H9 (cell line): ENCODE measurements at places on chromosomes 3 and 15. TPM values are rescaled to one million over a fixed set of nuclear protein-coding genes. Genes with fewer than 3 reads are reported as not detected.

The GPR156 gene
- total RNA-seq, result 1.4 and 1.8 TPM in 2 replicates

The FBXO40 gene
- total RNA-seq, result 0.04 and 0.15 TPM in 2 replicates

The TMEM212 gene
- total RNA-seq, result not detected in 2 replicates

The DMXL2 gene
- total RNA-seq, result 13.1 and 13.9 TPM in 2 replicates

DNA sequence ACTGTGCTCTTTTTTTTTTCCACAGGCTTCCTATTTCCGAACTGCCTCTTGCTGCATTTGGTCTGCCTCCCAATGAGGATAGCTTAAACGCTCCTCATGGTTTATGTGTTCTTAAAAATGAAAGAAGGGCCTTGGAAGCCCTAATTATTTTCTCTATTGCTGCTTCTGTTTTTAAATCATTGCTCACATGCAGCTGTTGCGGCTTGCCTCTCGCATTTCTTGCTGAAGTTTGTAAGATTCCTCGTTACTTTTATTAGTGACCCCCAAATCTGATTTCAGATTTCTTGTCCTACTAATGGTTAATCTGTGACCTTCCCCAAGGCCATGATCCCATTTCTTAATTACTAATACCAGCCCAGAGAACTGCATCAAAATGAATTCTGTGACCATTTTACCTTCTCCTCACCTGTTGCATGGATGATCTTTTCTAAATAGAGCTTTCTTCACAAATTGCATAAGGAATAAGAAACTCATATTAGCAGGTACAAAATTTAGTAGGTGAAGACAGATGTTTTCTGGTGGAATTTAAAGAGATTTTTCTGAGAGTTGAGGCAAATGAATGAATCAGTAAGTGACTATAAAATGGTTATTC lies 1.8 kb downstream of the UBE2E1 start:
- H3K27ac ChIP-seq, result no peak overlapping the region
- H3K27me3 ChIP-seq, result no peaks in the 10 kb centered on the region
- no peak for DNase-seq
- H3K4me3 ChIP-seq, result peak overlapping the region; percentile 92
- H3K4me1 ChIP-seq, result peaks cover 5% of the 10 kb centered on the region; the same call in 1 of the 2 replicates

- H3K36me3 ChIP-seq, result peaks cover 16% of the 10 kb centered on the region; the same call in 2 of the 3 replicates
- H3K27me3 ChIP-seq, result no peaks in the 10 kb centered on the region
- H3K4me3 ChIP-seq, result peak overlapping the region; percentile 85
- no peak for DNase-seq
- H3K27ac ChIP-seq, result no peak overlapping the region
Observed at GRCh38 chr15:41561104-41561776, 2.2 kb downstream of the TYRO3 start.

DNA sequence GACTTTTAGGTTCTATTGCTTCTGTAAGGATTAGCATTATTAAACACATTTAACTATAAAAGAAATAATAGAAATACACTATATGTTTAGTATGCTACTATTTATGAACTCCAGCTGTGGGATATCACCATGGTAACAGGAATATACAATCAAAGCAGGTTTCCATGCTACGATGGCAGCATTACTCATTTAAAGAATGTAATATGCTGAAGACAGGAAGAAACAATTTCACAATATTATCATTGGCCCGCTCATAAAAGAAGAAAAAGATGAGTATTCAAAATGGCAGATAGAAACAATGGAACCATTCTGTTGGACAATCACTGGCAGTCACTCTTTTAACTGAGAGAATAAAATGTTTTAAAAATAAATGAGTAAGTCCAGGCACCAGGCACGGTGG lies 153.4 kb downstream of the CBLB start:
- peaks cover 25% of the 10 kb centered on the region for H3K36me3 ChIP-seq
- H3K27me3 ChIP-seq, result no peaks in the 10 kb centered on the region
- no peak for DNase-seq

DNA sequence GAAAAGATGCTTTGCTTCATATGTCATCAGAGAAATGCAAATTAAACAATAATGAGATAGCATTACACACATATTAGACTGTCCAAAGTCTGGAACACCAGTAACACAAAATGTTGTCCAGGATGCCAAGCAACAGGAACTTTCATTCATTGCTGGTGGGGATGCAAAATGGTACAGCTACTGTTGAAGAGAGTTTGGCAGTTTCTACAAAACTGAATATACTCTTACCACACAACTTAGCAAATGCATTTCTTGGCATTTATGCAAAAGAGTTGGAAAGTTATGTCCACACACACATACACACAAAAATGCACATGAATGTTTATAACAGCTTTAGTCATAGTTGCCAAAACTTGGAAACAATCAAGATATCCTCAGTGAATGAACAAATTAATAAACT lies 195.2 kb upstream of the MME start:
- H3K36me3 ChIP-seq, result no peaks in the 10 kb centered on the region; the same call in 2 of the 3 replicates
- DNase-seq, result no peak
- H3K27ac ChIP-seq, result no peak overlapping the region
- H3K27me3 ChIP-seq, result no peaks in the 10 kb centered on the region
- H3K4me1 ChIP-seq, result no peaks in the 10 kb centered on the region
- H3K4me3 ChIP-seq, result no peak overlapping the region

- H3K36me3 ChIP-seq, result no peaks in the 10 kb centered on the region
- H3K27ac ChIP-seq, result no peak overlapping the region
- no peak for DNase-seq
- H3K27me3 ChIP-seq, result no peaks in the 10 kb centered on the region
Observed at GRCh38 chr15:97902140-97902780, 58.2 kb upstream of the ARRDC4 start.

DNA sequence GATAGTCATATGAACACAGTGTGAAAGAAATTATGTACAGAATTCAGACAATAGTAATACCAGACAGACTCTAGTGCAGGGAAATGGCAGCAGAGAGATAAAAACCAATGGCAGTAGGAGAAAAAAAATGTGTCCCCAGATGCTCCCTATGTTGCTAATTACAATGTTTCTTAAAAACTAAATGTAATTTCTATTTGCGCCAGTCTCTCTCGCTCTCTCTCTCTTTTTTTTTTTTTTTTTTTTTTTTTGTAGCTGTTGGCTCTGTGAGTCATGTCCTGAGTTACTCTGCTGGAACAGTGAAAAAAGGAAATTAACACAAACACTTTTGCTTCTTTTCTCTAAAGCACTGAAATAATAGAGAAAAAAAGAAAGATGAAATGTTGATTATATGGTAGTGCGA lies 871.9 kb downstream of the GBE1 start:
- H3K4me3 ChIP-seq, result no peak overlapping the region
- no peak overlapping the region for H3K27ac ChIP-seq
- H3K4me1 ChIP-seq, result no peaks in the 10 kb centered on the region
- no peaks in the 10 kb centered on the region for H3K36me3 ChIP-seq
- no peaks in the 10 kb centered on the region for H3K27me3 ChIP-seq
- DNase-seq, result no peak

GRCh38 chr3:52670621-52671521 lies 14.8 kb downstream of the PBRM1 start:
- DNase-seq, result no peak
- H3K4me1 ChIP-seq, result no peaks in the 10 kb centered on the region
- H3K4me3 ChIP-seq, result no peak overlapping the region
- H3K36me3 ChIP-seq, result peaks cover 42% of the 10 kb centered on the region
- H3K27ac ChIP-seq, result no peak overlapping the region

DNA sequence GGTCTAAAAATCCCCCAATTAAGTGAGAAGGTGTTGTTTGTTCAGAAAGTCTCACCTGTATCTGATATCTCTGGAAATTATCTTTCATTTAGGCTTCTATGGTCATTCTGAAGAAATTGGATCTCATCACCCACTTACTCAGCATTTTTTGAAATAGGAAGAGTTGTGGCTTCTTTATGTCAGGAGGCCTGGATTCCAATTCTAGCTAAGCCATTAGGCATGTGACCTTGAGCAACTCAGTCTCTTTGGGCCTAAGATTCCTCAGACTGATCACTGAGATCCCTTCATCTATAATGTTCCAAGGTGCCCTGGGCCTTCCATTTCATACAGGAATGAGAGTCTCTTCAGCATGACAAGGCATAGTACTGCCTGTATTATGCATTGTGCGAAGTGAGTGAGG lies 70.3 kb downstream of the ARHGEF26 start:
- H3K4me1 ChIP-seq, result peaks cover 5% of the 10 kb centered on the region; the same call in 1 of the 2 replicates
- H3K27ac ChIP-seq, result no peak overlapping the region
- no peaks in the 10 kb centered on the region for H3K27me3 ChIP-seq
- DNase-seq, result no peak

GRCh38 chr15:83685916-83686332 lies 32.0 kb downstream of the ADAMTSL3 start:
- no peak overlapping the region for H3K27ac ChIP-seq
- no peak overlapping the region for H3K4me3 ChIP-seq
- no peaks in the 10 kb centered on the region for H3K4me1 ChIP-seq
- DNase-seq, result no peak
